ENCODE measurements at places on chromosomes 7 and 10.

DNA sequence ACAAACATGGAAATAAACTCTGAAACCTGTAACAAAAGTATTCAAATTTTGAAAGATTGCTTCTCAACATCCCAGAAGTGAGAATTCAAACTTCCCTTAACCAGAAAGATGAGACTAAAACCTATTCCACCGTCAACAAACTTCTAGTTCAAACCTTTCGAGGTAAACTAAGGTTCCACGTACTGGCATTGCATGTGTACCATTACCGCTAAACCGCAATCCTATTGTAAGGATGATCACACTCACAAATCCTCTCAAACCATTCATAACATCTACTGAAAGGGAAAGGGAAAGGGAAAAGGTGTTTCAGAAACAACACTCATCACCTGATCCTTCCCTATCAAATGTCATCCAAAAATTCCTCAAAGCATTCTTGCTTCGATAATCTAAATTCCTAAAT, 3.1 kb downstream of the SMURF1 start:
- no peak for DNase-seq

- no peak for DNase-seq
Measured at GRCh38 chr7:29237489-29237888, 42.9 kb downstream of the CHN2 start.

DNA sequence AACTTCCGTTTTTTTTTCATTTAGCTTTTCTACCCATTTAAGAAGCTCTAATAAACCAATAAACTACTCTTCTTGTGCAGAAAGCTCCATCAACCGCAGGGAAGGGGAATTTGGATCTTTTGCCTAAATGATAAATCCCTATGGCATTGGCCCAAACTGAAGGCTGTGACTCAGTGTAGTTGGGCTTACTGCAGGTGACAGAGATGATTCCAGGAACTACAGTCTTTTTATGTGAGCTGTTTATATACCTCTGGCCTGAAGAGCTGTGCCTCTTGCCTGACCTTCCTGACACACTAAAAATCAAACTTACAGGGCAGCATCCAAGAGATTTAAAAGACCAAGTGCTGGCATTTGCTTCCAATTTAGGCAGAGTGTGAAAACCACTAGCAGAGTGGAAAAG, 25.2 kb downstream of the ABCB1 start:
- no peak for DNase-seq

DNA sequence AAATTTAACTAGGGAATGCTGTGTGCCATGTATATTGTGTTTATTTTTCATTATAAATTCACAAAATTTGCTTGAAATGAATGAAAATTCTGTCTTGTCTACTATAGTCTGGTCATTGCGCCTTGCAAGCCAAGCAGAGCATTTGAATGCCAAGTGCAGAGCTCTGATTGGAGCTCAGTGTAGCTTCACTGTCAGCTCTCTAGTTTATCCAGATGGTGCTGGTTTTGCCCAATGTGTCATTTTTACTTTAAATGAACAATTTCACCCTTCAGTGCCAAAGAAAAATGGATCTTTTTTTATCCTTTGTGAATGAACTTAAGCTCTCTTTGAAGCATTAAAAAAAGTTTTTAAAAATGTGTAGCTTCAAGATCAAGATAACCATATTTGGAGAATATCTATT, 225.6 kb upstream of the CACNA2D1 start:
- DNase-seq = no peak

- peak; percentile 66 for DNase-seq
Measured at GRCh38 chr7:17406738-17407137, 108.3 kb downstream of the AHR start.

DNA sequence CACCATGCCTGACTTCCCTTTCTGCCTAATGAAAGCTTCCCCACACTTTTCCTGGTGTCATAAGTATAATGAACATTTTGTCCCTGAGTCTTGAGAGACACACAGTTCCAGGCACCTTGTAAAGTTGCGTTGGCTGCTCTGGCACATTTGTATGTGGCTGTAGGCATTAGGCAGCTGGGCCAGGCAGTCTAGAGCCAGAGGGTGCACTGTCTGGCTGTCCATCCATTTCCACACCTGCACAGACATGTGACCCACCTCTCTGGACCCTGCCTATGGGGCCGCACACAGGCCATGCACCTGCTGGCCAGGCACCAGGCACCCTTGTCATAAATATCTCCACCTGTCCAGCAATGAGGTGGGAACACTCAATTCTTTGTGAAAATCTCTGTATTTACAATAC, 54.7 kb upstream of the ANTXRL start:
- no peak for DNase-seq

- DNase-seq = no peak
Measured at GRCh38 chr10:30022590-30022989, 36.8 kb downstream of the JCAD start.

DNA sequence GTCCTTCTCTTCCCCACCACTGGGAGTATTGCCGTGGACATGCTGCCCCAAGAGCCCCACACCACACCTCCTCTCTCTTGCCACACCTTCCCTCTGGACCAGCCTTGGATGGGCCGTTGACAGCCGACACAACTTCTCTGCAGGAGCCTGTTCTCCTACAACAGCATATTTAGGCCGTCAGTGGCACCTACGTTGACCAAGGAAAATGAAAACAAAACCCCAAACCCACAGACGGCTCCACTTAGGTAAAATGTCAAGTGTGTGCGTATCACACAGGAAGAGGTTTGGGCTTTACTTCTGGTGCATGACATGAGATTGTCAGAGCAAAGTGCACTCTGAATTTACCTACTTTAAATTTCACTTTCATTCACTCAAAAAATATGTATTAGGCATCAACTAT, 246.6 kb downstream of the ZMYND11 start:
- no peak for DNase-seq

- DNase-seq = peak; percentile 81
Measured at GRCh38 chr10:100046021-100046486, 35.6 kb downstream of the CPN1 start.

GRCh38 chr10:4676566-4676965, 149.4 kb upstream of the AKR1E2 start:
- no peak for DNase-seq

DNA sequence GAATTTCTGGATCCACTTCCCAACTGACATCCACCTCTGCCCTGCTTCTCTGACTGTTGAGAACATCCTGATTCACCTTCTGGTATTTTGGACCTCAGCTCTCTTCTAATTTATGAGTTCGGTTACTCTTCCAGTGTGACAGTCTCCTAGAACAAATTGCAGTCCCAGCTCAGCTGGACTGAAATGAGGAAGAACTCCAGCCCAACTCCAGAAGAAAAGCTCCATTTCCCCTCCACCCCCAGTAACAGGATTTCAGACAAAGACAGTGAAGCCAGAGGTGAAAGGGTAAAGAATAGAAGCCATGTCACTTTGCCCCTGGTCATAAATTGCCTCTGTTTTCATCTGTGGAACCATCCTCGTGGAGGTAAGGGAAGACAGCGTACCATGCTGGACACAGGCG, 26.2 kb upstream of the INHBA start:
- DNase-seq = no peak

- DNase-seq = no peak
Measured at GRCh38 chr10:48701139-48701901, 16.6 kb downstream of the WDFY4 start.

GRCh38 chr7:88363869-88364268, 57.2 kb upstream of the STEAP4 start:
- DNase-seq = no peak

GRCh38 chr10:105743343-105744056, 1102.4 kb downstream of the SORCS3 start:
- DNase-seq = no peak

DNA sequence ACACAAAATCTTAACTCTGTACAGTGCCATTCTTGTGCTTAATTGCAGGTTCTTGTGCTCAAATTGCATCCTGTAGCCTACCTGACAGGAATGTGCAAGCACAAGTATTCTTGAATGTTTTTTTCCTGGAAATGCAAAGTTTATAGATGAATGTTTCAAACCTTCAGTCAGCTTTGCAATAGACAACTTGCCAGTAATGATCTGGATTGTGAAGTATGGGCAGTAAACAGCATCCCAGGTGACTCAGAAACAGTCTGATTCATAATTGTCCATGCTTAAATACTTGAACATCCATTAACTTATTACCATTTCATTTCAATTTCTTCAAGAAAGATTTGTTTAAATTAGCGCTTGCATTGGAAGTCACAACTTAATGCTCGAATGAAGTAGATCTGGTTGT, 347.2 kb downstream of the SDK1 start:
- DNase-seq = no peak

- peak; percentile 99 for DNase-seq
Measured at GRCh38 chr7:135745703-135746312, 2.8 kb downstream of the FAM180A start.

DNA sequence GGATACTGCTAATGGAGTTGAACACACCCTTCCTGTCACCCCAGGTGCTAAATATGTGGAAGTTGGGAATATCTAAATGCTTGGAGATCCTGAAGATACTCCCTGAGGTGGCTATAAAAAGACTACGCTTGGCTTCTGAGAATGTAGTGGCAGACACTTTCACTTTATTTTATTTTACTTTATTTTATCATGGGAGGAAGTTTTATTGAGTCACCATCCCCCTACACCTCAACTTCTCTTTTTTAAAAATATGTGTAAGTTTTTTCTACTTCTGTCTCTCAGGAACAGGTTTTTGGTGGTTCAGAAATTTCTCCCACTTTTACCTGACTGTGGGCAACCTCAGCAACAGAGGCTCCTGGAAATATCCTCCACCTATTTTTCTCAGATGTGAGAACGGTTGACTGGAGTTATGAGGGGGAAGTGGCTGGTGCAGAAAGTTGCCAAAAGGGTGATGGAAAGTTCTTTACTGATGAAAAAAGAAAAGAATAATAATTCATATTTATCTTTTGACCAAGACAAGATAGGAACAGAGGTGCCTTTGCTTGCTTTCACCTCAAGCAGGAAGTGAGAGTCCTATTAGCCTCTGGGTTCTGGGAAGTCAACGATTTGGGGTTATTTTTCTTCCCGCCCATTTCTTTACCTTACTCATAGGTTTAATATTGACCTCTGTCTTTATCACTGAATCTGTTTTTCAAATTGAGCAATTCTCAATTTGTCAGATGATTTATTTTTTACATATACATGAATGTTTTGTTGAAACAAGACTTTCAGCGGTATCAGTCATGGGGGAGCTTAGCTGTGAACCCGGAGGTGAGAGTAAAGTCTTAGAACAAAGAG, 103.6 kb downstream of the AHR start:
- DNase-seq = no peak

DNA sequence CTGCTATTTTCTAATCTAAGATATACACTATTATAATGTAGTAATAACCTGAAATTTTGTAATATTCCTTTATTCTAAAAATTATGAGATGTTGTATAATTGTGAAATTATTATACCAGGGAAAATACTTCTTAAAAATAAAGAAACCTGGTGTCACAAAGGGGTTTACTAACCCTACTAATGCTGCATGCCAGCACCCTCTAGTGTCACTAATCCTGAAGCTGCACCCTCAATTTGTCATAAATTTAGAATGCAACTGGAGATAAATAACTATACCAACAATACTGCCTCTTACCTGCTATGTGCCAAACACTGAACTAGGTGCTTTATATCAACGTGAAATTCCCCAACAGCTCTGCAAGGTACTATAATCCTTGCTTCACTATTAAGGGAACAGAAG, 30.8 kb downstream of the TM9SF3 start:
- DNase-seq = peak; percentile 9

- no peak for DNase-seq
Measured at GRCh38 chr7:44154703-44155102, 13.6 kb upstream of the MYL7 start.

DNA sequence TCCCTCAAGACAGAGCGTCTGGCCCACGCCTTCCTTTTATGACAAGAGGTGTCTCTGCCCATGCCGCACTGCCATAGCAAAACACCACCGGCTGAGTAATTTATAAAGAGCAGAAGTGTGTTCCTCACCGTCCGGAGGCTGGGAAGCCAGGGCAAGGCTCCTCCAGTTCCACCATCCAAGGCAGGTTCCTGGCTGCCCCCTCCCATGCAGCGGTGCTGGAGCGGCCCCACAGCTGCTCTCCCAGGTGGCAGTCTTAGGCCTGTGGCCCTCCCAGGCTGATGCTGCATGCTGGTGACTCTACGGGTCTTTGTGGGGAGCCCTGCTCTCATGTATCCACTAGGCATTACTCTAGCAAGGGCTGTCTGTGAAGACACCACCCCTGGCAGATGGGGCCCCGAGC, 113.1 kb downstream of the TCERG1L start:
- DNase-seq = no peak

DNA sequence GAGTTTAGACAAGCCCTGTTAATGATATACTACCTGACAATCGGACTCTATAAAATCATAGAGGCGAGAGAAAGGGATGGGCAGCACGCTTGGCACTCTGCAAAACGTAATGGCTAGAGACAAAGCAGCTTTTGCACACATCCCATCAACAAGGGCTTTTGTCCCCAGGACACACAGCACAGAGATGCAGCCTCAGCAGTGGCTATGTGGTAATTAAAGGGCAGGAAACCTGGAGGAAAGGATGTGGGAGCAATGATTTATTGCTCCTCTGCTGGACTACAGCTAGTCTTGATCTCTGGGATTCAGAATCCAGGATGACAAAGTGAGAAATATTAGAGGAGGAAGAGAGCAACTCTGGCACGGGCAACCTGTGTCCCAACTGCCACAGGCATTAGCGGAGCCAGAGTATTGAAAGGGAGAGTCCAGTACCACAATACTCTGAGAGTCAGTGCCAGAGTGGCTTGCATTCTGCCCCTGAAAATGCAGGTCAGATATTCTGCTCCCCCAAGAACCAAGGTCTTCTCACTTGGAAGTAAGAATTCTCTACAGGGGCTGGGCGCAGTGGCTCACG, 96.5 kb downstream of the ARMH3 start:
- no peak for DNase-seq

- DNase-seq = no peak
Measured at GRCh38 chr7:82595176-82595575, 151.6 kb upstream of the CACNA2D1 start.

DNA sequence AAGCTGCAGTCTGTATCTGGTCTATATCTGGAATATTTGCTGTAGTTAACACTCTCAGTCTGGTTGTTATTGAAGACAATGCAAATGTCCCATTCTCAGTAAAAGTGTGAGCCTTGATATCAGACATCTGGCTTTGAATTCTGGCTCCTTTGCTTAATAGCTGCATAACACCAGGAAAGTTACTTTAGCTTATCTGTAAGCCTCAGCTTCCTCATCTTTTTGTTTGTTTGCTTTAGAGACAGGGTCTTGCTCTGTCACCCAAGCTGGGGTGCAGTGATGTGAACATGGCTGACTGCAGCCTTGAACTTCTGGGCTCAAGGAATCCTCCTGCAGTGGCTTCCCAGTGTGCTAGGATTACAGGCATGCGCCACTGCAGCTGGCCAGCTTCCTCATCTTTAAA, 41.3 kb downstream of the CNNM2 start:
- DNase-seq = no peak

- DNase-seq = no peak
Measured at GRCh38 chr10:43365001-43365400, 6.4 kb upstream of the FXYD4 start.

GRCh38 chr10:125085258-125086054, 74.9 kb downstream of the CTBP2 start:
- DNase-seq = peak; percentile 55

- DNase-seq = peak; percentile 81
Measured at GRCh38 chr7:80060218-80060806, 74.3 kb upstream of the GNAI1 start.
